Foreskin melanocyte (primary cell): ENCODE measurements at places on chromosomes 5 and 9.

DNA sequence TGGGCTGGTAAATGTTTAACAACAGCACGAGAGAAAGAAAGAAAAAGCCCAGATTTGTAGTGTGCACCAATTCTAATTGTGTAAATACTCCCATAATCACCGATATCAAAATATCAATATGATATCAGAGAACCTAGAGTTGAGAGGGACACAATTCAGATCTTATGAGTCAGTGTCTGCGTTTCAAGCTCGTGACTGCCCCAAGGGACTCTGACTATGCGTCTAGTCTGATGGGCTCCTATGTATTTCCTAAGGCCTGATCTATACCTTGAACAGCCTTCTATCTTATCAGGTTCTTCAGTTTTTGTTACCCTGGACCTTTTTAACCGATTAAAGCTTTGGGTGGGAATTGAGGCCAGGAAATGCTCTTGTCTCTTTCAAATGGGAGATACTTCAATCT lies 243.0 kb upstream of the SLC24A2 start:
- no peak for DNase-seq

- no peak for DNase-seq
Measured at GRCh38 chr5:78738104-78738503, 89.5 kb upstream of the LHFPL2 start.

- peak; percentile 74 for DNase-seq
Measured at GRCh38 chr9:30015073-30015472, 2369.4 kb upstream of the ACO1 start.

DNA sequence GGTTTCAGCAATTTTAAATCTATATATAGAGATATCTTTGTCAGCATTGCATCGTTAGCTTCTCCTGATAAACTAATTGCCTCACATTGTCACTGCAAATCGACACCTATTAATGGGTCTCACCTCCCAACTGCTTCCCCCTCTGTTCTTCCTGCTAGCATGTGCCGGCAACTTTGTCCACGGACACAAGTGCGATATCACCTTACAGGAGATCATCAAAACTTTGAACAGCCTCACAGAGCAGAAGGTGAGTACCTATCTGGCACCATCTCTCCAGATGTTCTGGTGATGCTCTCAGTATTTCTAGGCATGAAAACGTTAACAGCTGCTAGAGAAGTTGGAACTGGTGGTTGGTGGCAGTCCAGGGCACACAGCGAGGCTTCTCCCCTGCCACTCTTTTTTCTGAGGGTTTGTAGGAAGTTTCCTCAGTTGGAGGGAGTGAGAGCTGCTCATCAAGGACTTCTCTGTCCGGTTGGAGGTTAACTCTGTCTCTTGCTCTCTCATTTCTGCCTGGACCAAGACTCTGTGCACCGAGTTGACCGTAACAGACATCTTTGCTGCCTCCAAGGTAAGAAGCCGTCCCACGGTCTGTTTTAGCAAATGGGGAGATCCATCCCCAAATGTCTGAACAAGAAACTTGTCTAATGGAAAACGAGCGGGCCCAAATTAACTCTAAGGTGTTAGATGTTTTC lies at the start of gene IL4:
Gene IL4 (plus strand): TSS at position 51 of the 692 bp plus-strand sequence. CDS start 62 bp downstream, at position 113.
- no peak for DNase-seq

DNA sequence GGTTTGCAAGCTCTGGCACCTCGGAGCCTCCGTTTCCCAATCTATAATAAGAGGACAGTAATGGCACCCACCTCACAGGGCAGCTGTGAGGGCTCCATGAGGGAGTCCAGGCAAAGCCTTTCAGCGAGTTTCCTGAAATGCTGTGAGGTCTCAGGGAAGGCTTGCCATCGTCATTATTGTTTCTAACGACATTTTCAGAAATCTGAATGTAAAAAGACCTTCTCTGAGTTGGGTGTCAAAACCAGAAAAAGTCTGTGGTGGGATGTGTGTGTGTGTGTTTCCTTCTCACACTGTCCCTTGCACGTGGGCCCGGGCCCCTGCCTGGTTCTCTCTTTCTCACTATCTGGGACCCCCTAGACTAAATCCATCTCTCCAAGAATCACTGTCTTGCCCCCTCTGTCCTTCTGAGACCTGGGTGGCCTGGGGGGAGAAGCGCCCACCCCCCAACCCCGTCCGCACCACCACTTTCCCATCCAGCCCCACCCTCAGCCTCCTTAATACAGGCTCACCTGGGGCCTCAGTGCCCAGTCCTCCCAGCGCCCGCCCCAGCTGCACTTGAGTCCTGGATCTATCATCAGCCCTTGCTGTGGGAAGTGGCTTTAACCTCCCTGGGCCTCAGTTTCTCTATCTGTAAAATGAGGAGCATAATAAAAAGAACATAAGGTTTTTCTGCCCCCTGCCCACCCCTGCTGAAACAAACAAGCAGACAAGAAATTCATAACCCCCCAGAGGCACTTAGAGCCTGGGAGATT lies 180.3 kb downstream of the C9orf50 start:
- no peak for DNase-seq
